Skeletal muscle tissue (tissue), 5 donors: ENCODE measurements at places on chromosomes 13 and 19. TPM values are rescaled to one million over a fixed set of nuclear protein-coding genes. Genes with fewer than 3 reads are reported as not detected.

The CPAMD8 gene
- 3.7 TPM for total RNA-seq

The SLC1A6 gene
- total RNA-seq, result under 0.01 TPM

The RASIP1 gene
- 23.5 TPM for total RNA-seq

The PRTN3 gene
- 4.7 TPM for total RNA-seq
